ENCODE measurements at places on chromosomes 6 and 20. TPM values are rescaled to one million over a fixed set of nuclear protein-coding genes. Genes with fewer than 3 reads are reported as not detected.

GSTA2 gene
- total RNA-seq: not detected

ZBTB46 gene
- total RNA-seq: 1.6 TPM

NMBR gene
- total RNA-seq: not detected

ADGRB3 gene
- total RNA-seq: not detected

MEP1A gene
- not detected for total RNA-seq

TRIM10 gene
- total RNA-seq: not detected

SH3BGRL2 gene
- not detected for total RNA-seq

SPO11 gene
- total RNA-seq: not detected

BPI gene
- not detected for total RNA-seq

HLA-DMA gene
- 558 TPM for total RNA-seq

SIRPD gene
- not detected for total RNA-seq

SLC22A2 gene
- total RNA-seq: not detected

EEF1A2 gene
- 2.2 TPM for total RNA-seq

RIPK1 gene
- 26.2 TPM for total RNA-seq

SOX12 gene
- total RNA-seq: 14.4 TPM

TINAG gene
- total RNA-seq: not detected

HRH3 gene
- not detected for total RNA-seq

EGFL8 gene
- 3.9 TPM for total RNA-seq

KCNS1 gene
- total RNA-seq: not detected

OPRL1 gene
- 7.3 TPM for total RNA-seq

TFAP2A gene
- total RNA-seq: not detected

ARMH2 gene
- total RNA-seq: 5.0 TPM

FNDC1 gene
- not detected for total RNA-seq

KCNB1 gene
- 0.12 TPM for total RNA-seq

BTNL2 gene
- total RNA-seq: not detected

MAD2L1BP gene
- total RNA-seq: 35.4 TPM

TFAP2C gene
- total RNA-seq: not detected

OLIG3 gene
- total RNA-seq: not detected

SYNDIG1 gene
- not detected for total RNA-seq

TSHZ2 gene
- total RNA-seq: 7.7 TPM

PDE7B gene
- total RNA-seq: 9.2 TPM

HLA-DOB gene
- total RNA-seq: 109 TPM

SLC52A3 gene
- not detected for total RNA-seq

IL17F gene
- total RNA-seq: not detected

MAP1LC3A gene
- 3.5 TPM for total RNA-seq

UNC5CL gene
- total RNA-seq: 4.6 TPM

FAM83C gene
- total RNA-seq: not detected

TAF4 gene
- total RNA-seq: 36.9 TPM

STK35 gene
- total RNA-seq: 23.9 TPM

All from B cell (primary cell).